ENCODE measurements at places on chromosomes 1 and 21.

DNA sequence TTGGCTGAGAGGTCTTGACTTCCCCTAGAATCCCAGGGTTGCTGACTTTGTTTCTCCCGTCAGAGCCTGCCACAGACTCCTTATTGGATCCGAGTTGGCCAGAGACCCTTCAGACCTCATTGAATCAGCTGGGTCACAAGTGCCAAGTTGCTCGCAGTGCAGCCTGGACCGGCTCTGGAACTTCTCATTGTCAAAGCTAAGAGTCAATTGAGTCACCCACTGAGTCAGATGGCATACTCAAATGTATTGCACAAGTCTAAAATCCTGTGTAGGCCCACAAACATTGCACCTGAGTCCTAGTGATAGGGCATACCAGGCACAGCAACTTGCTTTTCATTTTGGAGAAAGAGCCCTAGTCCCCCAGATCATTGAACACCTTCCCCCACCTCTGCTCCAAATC lies 20.4 kb upstream of the SCAF4 start:
- no peak for DNase-seq

GRCh38 chr1:79042539-79042938 lies 36.0 kb upstream of the ADGRL4 start:
- no peak for DNase-seq

DNA sequence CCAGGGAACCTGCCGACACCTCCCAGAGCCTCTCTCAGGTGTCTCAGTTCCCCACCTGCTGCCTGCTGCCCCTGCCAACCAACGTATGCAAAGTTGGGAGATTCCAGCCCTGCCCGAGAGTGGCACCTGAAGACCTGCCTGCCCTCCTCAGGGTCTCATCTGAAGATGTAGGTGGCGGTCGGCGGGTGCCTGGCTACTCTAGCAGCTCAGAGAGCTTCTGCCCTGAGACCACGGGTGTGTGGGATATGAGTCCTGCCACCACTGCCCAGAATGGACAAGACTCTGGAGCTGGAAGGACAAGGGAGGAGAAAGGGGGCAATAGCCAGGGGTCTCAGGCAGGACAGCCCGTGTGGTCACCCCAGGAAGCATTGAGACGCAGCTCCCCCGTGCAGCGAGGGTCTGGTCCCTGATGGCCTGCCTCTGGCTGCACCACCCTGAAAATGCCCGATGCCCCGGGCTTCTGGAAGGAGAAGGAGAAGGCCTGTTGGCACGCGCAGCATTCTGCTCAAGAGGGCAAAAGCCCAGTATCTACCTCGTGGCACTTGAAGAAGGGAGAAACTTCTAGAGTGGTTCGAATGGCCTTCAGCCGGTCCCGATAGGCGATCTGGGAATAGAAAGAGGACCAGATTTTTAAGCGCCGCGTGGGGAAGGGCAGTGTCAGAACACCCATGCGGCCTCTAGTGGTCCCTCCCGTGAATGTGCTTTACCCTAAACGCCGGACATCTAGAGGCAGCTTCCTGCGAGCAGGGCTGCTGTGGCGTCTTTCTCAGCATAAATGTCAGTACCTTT lies 88.8 kb downstream of the STUM start:
- peak; percentile 23 for DNase-seq

- DNase-seq: peak; percentile 33
These were observed 47.1 kb downstream of the TCP10L start for GRCh38 chr21:32538147-32538792.

DNA sequence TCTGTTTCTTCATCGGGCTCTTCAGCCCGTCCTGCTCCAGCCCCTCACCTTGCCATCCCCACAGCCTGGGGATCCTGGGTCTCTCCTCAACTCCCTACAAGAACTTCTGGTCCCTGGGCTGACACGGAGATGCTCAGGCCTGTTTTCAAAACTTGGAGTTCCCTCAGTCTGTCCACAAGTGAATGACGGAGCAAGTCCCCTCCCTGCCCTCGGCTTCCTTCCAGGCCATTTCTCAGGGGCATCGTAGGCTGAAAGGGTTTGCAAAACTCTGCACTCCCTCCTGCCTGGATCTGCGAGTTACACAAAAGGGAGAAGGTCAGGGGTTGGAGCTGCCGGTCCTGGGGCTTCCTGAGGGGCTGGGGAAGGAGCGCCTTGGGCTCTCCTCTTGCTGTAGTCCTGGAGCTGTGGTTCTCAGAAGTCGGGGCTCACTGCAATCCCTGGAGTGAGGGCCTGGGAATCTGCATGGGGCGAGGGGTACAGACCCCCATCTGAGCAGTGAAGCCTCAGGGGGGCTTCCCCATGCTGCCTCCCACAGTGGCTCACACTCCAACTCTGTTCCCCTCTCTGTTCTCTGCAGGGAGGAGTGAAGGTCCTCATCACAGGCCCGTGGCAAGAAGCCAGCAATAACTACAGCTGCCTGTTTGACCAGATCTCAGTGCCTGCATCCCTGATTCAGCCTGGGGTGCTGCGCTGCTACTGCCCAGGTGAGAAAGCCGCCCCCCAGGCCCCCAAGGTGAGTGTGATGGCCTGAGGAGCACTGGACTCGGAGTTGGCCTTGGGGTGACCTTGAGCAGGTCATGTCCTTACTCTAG lies 100.6 kb upstream of the VAMP3 start:
- DNase-seq: no peak

GRCh38 chr1:212862111-212862690 lies 4.1 kb downstream of the FLVCR1 start:
- DNase-seq: no peak
